ENCODE measurements at places on chromosomes 13 and 19.

DNA sequence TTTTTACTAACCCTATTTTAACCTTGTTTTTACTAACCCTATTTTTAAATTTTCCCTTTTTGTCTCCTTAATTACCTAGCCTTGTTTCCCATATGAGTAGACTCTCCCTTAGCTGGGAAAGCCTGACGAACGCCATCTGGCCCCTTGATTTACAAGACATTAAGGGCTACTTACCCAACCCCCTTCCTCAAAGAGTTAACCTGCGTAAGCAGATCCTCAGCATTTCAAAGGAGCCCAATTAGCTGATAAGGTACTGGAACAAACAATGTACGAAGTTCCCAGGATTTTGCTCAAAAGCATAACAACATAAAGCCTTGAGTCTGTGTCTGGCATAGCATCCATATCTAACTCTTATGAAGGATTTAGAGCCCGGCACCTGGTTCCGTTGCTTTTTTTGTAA, 4.7 kb upstream of the MVB12A start:
- no peak for DNase-seq

DNA sequence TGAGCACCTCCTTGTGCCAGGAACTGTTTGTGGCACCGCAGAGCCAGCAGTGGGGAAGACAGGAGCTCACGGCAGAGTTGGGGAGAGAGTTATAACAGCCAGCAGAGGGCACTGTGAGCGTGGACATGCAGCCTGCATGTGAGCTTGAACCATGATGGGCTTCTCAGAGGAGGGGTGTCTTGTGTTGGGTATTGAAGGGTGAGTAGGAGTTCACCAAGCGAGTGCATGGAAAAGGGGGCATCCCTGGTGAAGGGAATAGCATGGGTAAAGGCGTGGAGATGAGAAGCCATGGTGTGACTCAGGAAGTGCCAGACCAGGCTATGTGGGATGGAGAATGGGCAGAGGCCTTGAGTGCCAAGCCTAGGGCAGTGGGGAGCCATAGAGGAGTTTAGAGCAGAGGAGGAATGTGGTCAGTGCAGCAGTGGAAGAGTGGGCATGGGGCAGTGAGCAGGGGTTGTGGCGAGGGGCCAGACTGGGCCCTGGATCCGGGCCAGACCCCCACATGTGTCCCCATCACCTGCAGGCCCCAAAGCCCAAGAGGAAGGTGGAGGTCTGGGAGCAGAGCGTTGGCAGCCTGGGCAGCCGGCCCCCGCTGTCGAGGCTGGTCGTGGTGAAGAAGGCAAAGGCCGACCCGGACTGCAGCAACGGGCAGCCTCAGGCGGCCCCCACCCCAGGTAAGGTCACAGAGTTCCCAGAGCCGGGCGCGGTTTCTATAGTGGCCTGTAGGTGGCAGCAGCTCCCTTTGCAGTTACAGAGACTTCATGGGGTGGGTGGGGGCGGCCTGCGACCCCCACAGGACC, 11.8 kb upstream of the SHD start:
- DNase-seq, result no peak

DNA sequence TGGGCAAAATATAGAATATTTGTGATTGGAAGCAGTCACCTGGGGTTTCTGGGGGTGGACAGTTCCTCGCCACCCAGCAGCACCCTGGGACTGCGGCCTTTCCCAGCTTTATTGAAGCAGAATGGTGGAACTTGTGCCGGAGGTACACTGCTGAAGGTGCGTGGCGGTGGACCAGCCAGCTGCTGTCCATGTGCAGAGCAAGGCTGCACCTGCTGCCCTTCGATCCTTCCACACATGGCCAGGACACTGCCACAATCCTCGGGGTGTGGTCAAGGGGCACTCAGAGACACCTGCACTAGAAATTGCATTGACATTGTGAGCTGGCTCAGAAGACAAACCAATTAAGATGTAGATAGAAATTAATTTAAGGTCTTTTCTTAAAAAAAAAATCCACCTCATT, 11.4 kb upstream of the GPI start:
- DNase-seq, result no peak

DNA sequence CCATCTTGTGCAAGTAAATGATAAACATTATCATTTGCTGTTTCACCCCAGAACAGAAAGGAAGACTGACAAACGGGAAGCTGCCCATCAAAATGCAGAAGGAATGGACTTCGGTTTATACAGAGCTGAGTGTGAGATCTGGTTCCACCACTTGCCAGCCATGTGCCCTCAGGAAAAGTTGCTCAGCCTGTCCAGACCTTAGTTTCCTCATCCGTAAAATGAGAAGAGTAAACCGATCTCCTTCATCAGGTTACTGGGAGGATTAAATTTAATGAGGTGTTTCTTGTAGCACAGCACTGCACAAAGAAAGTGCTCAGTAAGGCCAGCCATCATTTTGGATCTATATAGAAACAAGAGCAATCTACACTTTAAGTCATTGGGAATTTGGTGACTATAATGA, 36.7 kb upstream of the SERP2 start:
- DNase-seq, result no peak

GRCh38 chr19:56987184-56987583, 132.6 kb upstream of the USP29 start:
- no peak for DNase-seq

- no peak for DNase-seq
Observed at GRCh38 chr13:92218615-92219014, 820.2 kb downstream of the GPC5 start.

DNA sequence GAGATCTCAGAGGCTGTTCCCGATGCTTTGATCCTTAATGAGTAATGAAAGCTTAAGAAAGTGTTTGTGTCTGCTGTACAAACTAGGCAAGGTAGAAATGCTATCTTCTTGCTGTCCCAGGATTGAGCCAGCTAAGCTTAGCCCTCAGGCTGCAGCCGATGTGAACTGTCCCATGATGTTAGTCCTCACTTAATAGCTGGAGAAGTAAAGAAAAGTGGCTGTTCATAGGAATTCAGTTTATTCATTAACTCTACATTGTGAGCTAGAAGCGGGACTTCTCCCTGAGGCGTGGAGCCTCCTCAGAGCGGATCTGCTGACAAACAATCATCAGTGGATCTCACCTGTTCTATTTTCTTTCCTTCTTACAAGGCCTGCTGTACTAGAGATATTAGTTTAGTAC, 10.1 kb upstream of the GSX1 start:
- no peak for DNase-seq

DNA sequence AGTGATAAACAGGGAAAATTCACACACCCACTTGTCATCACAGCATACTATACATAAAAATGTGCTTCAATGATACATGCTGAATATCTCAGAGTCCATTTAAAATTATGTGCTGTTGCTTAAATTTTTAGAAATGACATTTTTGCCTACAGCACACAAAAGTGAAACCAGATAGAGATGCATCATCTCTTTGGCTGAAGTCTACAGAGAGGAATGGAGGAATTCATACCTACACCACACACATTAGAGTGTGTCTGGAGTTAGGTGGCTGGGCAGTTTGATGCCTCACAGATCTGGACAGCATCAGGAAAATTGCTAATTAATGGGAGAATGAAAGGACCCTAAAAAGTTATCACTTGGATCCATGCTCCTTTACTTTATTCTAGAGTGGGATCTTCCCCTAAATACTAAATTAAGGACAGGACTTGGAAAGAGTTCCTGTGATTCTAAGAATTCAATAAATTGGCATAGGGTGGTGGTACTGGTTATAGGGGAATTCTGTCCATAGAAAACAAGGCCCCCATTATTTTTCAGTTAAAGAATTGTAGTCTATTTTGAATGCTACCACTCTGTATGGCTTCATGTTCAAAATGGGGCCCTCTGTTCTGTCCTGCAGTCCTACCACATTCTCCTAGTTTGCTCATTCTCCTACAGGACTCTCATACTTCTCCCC, 41.3 kb downstream of the RCBTB2 start:
- DNase-seq, result no peak

- DNase-seq, result no peak
Observed at GRCh38 chr19:43229315-43229714, 23.9 kb upstream of the PSG4 start.

- DNase-seq, result no peak
Observed at GRCh38 chr19:51368366-51369282, at the start of gene CLDND2. Gene CLDND2 (minus strand): TSS chr19:51369003. CDS start chr19:51368577, 426 bp downstream.

DNA sequence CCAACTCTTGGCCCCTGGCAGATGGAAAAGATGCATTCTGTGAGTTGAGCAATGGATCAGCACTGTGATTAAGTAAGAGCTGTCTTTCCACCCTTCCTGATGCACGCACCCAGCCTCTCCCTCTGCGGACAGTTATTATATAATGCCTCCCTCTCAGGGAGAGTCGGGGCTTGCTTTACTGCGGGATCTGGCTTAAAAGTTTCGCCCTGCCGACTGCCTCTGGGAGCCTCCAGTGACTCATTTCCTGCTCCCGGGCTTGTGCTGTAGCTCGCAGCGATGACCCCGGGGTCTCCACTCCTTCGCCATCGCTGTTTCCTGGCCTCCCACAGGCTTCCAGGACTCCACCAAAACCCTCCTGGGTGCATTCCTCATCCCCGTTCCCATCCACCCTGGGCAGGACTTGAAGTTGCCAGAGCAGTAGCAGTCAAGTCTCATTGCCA, 107.4 kb upstream of the SLC7A1 start:
- no peak for DNase-seq

DNA sequence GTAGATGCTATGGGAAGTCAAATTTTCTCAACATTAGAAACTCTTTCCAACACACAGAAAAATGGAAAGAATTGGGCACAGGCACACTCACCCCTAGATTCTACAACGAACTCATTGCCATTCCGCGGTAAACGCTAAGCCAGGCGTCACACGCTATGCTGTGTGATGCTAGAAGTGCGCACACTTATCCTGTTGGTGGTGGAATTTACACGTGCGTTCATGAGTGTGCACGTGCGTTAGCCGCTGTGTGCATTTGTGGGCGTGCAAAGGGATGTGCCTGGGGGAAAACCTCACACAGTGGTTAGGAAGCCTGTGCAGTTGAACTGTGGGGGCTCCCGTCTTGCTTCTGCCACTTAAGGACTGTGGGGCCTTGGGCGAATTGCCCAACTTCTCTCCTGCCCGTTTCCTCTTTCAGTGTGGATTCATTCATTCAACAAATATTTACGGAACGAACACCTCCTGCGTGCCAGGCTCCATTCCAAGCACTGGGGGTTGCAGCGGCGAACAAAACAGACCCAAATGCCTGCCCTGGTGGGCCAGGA, 7.7 kb downstream of the NFILZ start:
- no peak for DNase-seq

GRCh38 chr19:14006766-14007562, 844 bp upstream of the RFX1 start:
- peak; percentile 78 for DNase-seq

DNA sequence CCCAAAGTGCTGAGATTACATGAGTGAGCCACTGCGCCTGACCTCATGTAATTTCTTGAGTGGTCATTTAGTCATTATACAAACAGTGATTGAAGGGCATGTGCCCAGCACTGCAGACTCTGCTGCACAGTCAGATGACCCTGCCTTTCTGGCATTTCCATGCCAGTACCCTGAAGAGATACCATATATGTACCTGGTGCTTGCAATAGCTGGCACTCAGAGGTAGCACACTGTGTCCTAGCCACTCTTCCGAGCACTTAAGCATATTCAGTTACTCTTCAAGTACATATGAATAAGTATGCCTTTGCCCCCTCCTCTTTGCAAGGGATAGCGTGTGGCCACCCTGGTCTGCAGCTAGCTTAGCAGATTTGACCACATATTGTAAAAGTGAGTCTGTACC, 15.5 kb downstream of the STX10 start:
- DNase-seq, result no peak

Measured in NCI-H2081 treated with DMSO at 0.1 percent for 48 hours (cell line).